AG08395 (cell line): ENCODE measurements at places on chromosomes 7 and 10.

- no peak for DNase-seq
These were observed 48.4 kb downstream of the DNAJB9 start for GRCh38 chr7:108618056-108618455.

GRCh38 chr7:111346219-111346618 is 216.1 kb downstream of the IMMP2L start:
- DNase-seq: no peak

DNA sequence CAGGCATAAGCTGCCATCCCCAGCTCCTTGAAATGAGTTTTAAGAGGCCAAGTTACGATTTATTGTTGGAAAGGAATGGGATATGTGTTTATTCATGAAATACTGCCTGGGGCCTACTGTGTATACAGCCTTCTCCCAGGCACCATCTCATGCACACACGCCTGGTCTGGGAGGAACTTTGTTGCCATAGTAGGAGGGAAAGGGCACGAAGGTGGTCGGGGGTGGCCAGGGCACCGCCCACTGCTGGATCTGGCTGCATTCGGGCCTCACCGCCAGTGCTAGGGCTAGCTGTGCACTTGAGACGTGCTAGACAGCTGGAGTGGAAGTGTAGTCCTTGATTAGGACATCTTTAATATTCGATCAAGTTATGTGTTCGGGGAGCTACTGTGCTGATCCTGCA is 84.0 kb downstream of the UBE3C start:
- DNase-seq: no peak

- no peak for DNase-seq
These were observed 157.1 kb downstream of the TSPAN12 start for GRCh38 chr7:120700796-120701195.

DNA sequence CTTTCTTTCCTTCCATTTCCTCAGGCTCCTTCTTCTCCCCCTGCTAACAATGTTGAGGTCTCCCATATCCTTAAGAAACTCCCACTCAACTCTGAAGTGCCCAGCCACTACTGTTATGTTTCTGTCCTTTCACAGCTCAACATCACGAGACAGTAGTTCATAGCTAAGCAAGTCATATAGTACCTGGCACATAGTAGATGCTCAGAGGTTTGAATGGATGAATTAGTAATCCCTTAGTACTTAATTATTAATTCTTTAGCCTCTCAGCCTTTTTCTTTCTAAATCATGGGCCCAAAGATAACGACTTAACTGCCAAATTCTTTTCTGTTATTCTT is 22.6 kb downstream of the CSGALNACT2 start:
- DNase-seq: no peak

DNA sequence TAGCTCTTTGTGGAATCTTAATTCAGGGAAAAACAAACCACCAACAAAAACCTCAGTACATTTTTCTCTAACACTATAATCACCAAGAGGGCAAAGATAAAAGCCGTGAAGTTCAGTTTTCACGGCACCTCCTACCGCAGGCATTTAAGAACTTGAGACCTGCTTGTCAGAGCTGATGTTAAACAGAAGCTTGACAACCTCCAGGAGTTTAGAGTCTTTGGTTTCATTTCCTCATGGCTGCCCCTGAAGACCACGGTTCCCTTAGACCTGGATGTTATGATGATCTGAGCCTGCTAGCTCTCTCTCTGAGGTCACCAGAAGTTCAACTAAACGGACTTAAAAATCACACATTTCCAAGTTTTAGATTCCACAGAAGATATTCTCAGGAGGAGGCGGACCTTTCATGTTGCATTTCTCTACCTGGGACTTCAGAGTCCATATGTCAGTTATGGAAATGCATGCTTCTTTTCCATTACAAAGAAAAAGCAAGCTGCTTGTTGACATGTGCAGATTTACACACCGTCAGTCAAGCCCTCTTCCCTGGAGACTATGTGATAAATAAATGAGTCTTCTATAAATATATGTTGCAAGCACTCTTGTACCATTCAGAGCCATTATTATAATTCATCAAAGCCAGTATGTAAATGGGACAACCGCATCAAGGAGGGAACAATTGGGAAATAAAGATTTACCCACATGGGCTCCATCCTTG is 258.0 kb downstream of the GFRA1 start:
- DNase-seq: no peak

- no peak for DNase-seq
These were observed 8.3 kb downstream of the ZNF853 start for GRCh38 chr7:6623589-6624245.

DNA sequence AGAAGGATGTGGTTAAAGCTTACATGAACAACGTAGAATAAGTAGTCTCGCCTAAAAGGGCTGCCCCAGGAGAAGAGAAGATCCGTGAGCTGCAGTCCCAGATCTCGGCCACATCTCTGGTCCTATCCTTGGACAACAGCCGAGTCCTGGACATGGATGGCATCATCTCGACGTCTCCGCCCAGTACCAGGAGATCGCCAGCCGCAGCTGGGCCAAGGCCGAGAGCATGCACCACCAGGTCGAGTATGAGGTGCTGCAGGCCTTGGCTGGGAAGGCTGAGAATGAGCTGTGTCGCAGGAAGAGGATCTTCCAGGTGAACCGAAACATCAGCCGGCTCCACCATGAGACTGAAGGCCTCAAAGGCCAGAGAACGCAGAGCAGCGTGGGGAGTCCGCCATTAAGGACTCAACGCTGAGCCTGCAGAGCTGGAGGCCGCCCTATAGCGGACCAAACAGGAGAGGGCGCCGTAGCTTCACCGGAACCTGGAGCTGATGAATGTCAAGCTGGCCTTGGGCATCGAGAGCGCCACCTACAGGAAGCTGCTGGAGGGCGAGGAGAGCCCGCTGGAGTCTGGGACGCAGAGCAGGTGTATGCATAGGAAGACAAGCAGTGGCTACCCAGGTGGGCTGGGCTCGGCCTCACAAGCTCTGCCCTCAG is 22.2 kb downstream of the LIPK start:
- DNase-seq: no peak

GRCh38 chr7:92827464-92828120 is 8.8 kb downstream of the CDK6 start:
- no peak for DNase-seq

DNA sequence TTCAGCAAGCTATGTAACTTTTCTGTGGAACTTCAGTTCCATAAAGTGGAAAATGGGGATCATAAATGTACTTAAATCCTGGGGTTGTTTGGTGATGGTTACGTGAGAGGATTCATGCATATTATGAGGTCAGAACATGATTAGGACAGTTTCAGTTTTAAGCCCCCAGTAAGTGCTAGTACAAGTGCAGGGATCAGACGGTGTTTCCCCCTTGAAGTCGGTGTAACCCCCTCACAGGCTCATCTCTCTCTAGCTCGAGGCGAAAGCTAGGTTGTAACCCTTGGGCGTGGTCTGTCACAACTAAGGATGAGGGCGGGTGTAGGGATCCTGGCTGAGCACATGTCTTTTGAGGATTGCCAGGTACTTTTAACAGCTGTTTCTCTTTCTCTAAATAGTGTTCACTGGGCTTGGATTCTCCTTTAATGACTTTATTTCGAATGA is 84.7 kb downstream of the SPAG6 start:
- no peak for DNase-seq

DNA sequence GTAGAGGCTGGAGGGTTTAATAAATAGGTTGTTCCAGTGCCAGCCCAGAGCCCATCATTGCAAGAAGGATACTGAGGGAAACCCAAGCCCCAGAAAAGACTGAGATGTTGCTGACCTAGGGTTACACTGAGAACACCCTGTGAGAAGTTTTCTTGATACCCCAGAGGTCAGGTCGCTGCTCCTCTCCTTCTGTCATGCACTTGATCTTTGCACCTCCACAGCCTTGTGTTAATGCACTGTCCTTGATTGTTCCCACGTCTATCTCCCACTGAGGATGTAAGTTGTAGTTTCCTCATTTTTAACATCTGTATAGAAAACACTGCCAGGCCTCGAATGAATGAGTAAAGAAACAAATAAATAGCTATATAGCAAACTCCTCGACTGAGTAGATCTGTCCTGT is 195.3 kb upstream of the AHR start:
- no peak for DNase-seq

GRCh38 chr7:31890766-31891165 is 179.4 kb downstream of the PDE1C start:
- DNase-seq: no peak
